Ecto neural progenitor cell (in vitro differentiated cells): ENCODE measurements at places on chromosomes 7 and 10.

DNA sequence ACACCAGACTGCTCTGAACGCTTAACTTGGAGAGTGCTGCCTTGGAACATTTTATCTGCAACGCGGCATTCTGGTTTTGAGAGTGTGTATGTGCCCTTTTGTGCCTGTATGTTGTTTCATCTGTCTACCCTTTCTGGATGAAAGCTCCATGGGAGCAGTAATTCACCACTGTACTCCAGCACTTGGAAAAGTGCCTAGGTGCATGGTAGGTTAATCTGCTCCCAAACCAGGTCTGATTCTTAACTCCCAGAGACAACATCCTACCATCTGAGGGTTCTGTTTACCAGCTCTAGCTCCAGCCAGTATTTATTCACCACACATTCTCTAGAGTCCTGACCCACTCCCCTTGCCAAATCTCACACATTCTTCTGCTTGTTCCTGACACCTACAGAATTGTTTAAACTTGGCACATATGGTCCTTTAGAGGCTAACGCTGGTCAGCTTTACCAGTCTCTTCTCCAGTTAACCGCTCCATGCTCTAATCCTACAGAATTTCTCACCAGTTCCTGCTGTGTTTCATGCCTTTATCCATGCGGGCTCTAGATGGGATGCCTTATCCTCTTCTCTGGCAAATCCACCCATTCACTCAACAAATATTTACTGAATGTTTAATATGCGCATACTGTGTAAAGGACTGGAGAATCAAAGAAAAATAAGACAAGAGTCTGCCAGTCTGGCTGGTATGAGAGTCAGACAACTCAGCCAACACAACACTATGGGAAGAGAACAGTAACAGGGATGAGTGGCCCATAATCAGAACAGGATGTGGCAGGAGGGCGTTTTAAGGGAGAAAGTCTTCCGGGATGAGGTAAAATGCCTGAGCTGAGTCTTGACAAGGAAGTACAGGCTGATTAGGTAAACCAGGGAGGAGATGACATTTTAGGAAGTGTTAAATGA, 46.3 kb downstream of the MTPN start:
- no peak for DNase-seq

- no peak for DNase-seq
Observed at GRCh38 chr10:49781247-49781646, 19.1 kb upstream of the OGDHL start.

- no peak for DNase-seq
Observed at GRCh38 chr7:21514062-21514461, 28.8 kb upstream of the DNAH11 start.

DNA sequence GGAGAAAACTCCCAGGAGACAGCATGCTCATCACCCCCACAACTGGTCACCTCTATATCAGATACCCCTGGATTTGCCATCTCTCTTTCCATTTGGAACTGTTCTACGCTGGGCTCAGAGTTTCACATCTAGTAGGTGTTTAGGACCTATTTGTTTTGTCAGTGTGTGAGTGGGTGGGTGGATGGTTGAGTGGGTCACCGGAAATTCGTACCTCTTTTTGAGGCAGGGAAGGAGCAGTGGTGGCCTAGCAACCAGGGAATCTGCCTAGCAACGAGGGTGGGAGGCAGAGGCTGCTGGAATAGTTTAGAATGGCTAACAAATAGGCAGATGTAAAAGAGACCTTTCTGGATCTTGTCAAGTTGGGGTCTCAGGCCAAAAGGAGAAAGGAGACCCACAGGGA, 23.2 kb upstream of the SLF2 start:
- DNase-seq, result peak; percentile 32

DNA sequence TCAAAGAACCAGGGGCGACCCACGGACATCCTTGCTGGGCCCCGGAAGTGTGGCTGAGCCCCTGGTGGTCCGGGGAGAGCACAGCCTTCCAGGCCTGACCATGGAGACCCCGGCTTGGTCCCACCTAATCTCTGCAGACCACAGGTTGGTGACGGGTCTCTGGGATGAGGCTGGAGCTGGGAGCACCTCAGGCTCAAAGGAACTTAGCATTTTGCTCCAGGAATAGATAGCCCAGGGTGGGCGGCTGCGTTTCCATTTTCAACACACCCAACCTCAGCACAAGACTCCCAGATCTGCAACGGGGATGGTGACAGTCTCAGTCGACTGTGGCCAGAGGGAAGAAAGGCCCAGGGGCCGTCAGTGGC, 58.5 kb downstream of the FOXL3 start:
- no peak for DNase-seq

DNA sequence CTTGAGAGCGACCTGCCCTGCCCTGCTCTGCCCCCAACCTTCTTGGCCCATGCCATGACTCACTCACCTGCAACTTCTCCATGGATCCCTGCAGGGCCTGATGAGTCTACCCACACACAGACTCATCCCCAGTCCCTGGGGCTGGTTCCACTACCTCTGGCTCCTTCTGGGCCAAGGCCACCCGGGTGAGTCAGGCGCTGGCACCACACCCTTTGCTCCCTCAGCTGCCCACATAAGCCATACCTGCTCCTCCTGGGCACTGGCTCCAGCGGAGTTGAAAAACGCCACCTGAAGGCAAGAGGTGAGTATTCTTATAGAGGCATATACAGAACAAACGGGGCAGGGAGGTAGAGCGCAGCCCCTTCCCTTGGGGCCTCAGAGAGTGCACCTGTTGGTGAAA, 16.2 kb upstream of the MTPAP start:
- DNase-seq, result no peak

DNA sequence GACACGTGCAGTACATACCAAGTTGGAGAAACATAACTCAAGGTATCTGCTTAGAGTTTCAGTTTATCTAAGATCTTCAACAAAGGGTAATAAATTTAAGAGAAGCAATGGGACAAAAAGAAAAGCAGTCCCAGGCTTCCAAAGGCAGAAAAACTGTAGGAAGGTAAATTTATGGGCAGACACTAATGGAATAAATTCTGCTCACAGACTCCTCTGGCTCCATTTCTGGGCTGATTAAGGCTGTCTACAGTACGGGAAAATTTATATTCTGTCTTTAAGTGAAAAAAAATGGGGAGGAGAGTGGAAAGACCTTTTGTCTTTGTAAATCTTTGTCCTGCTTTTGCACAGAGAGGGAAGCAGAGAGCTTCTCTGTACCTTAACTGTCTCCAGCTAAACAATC, 587.5 kb upstream of the IGFBP3 start:
- DNase-seq, result no peak

- no peak for DNase-seq
Observed at GRCh38 chr10:18860631-18861240, 187.9 kb upstream of the MALRD1 start.

- no peak for DNase-seq
Observed at GRCh38 chr10:69416695-69417094, at the start of gene TACR2. TSS of gene TACR2 (minus strand) at chr10:69416918. CDS start at chr10:69416323, 595 bp downstream.

- no peak for DNase-seq
Observed at GRCh38 chr10:9294865-9295264, 1240.4 kb downstream of the GATA3 start.

DNA sequence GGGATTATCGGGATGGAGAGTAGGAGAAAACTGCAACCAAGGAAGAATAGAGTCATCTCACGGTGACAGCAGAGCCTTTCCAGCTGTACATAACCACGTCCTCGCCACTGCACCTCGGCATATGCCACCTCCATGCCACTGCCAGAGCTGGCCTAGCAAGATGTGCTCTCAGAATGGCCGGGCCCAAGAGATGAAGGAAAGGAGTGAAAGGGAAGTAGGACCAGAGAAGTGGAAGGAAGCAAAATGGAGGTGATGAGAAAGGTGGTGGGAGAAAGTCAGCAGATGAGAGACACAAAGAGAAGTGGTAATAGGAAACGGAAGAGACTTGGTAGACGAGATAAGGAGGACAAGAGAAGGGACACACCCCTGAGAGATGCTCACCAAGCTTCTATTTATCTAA, 8.0 kb upstream of the CALU start:
- peak; percentile 33 for DNase-seq

DNA sequence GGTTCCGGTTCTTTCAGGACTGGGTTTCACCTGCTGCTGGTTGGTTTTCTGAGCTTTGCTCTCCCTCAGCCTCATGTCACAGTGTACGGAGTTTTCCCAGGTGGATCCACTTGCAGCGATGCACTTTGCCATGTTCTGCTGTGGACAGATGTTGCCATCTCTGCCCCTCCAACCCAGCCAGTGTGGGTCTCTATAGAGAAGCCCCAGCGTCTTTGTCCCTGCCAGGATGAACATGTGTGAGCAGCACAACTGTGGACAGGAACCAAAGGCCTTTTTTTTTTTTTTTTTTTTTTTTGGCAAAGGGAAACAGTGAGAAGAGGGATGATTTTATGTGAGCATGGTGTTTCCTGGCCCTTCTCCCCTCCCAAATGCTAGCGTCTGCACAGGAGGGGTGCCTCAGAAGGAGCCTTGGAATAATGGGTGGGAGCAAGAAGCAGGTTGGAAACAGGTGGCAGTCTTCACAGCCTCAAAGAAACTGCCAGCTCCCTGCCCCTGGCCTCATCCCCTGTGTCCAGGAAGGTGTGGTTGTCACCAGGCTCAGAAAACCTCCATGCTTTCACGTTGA, 106.5 kb downstream of the RPS24 start:
- no peak for DNase-seq

- no peak for DNase-seq
Observed at GRCh38 chr7:55425141-55425752, 60.1 kb downstream of the LANCL2 start.
